ENCODE measurements at places on chromosomes 16 and 17.

GRCh38 chr17:54793271-54793670 is 107.4 kb upstream of the TOM1L1 start:
- no peak for DNase-seq

- DNase-seq = peak; percentile 75
These were observed 1.1 kb downstream of the KIF1C start for GRCh38 chr17:4998732-4999429.

- DNase-seq = no peak
These were observed 7.8 kb downstream of the ATP2A3 start for GRCh38 chr17:3956327-3956957.

DNA sequence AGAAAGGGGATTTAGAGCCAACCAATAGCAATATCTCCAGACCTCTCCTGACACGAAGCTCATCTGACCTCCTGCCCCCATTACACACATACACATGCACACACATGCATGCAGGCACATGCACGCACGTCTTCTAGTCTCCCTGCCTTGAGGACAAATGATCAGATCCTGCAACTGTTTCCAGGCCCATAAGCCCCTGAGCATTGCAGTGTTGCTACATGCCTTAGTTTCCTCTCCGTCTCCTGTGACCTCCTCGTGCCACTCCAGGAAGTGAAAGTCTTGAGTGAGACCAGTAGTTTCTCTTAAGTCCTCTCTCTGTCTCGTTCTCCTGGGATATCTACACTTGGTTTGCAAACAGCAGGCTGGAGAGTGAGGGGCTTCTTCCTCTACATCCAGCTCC is 8.2 kb downstream of the CIITA start:
- DNase-seq = no peak

DNA sequence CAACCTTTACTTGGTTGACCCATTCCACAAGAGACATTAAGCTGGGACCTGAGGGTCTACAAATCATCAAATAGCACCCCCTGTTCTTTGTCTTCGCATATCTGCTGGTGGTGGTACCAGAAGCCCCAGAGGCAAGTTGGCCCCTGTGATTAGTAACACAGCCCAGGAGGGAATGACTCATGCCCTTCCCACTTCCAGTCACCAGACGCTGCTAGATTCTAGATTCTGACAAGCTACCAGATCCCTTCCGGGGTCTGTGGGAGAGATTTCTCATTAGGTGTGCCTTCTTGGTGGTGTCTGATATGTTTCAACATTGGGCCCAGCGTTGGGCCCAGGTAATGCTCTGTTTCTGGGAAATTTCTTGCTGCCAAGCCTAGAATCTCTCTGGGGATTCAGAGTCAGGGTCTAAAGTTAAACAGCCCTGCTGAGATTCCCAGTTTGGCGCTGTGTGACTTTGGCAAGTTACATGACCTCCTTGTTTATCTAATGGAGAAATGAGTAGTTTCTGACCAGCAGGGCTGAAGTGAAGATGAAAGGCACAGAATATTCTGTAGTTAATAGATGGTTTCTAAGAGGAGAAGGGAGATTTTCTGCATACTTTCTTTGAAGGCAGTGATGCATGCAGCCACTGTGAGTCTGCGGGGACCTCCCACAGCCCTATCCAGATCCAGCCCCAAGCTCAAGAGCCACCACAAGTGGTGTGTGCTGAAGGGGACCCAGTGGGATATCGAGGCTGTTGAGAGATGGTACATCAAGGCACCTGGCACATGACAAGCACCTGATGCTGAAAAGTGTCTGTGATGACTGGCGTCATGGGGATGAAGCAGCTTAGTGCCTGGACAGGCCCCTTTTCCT is 3.9 kb downstream of the TRPV2 start:
- no peak for DNase-seq

GRCh38 chr16:11215935-11216556 is 40.0 kb downstream of the SOCS1 start:
- DNase-seq = no peak

DNA sequence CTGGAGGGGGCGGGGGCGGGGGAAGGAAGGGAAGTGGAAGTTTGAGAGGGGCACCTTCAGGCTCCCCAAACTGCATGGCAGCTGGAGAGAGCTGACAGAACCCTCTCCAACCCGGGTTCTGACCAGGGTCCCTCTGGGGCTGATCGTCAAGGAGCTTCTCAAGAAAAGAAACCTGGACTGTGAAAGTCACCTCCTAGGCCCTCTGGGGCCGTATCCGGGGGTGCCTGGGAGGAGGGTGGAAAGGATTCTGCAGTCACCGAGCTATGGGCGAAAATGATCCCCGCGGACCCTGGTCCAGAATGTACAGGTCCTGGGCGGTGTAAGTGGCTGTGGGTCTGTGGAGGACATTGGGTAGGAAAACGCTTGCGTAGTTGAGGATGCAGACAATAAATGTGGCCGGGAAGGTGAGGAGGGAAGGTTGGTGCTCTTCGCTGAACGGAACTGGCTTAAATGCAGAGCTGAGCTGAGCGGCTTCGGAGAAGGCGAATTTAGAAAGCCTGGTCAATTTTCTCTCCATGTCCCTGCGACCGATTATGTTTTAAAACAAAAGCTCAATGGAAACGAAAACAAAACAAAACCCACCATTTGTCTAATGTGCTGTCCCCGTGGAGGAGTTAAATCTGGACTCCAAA is 3.6 kb upstream of the LHX1 start:
- DNase-seq = no peak

GRCh38 chr16:52068447-52069074 is 478.4 kb downstream of the TOX3 start:
- no peak for DNase-seq

GRCh38 chr16:77324729-77325128 is 110.1 kb downstream of the ADAMTS18 start:
- no peak for DNase-seq

DNA sequence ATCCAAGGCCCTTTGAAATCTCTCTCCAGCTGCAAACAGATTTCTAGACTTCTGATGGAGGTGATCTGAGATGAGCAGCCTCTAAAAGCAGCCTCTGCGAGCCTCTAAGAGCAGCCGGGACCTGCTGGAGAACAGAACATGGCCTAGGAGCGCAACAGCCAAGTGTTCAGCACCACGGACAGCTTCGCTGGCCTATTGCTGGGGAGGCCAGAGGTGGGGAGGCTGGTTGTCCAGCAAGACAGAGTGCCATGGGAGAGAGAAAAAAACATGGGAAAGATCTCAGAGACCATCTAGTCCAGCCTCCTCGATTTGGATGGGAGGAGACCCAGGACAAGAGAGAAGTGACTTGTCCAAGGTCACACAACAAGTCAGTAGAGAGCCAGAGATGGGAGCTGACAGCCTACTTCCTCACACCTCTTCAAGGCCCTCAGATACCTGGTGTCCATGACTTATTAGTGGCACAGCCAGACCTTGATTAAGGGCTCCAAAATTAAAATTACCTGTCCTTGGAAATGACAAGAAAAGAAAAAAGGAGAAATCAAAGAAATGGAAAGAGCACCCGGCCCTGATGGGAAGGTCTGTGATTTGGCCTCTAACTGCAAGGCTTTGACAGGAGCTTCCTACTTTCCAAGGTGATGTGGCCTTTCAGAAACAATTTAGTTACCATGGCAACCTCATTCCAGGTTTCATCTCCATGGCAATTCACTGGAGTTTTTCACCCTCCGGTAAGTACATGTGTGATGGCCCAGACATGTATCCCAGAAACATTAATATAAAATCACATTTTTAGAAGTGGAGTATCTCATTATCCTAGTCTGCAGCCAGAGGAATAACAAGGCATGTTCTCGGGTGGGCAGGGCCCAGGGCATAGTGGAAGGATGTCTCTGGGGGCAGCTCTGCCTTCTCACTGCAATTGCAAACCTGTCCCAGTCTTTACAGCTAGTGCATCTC is 14.5 kb downstream of the RPRML start:
- no peak for DNase-seq

GRCh38 chr16:82264756-82265155 is 94.7 kb upstream of the MPHOSPH6 start:
- DNase-seq = no peak

GRCh38 chr16:31702796-31703195 is 170.8 kb upstream of the ZNF267 start:
- DNase-seq = no peak

DNA sequence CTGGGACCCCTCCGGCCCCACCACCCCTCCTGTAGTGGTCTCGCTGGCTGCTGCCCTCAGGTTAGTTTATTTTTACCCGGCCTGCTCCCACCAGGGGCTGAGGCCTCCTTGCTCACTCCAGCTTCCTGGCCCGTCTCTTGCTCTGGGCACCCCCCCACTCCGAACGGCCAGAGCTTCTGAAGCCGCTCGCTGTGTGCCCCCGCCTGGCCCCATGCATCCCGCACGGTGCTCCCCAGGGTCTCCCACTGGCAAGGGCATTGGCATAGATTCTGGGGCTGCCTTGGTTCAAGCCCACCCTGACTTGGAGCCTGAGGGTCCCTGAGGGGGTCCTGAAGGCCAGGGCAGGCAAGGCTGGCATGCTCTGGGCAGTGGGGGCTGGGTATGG is 186.4 kb downstream of the SEC14L1 start:
- no peak for DNase-seq

- no peak for DNase-seq
These were observed 1153.7 kb upstream of the GOT2 start for GRCh38 chr16:59887856-59888255.

DNA sequence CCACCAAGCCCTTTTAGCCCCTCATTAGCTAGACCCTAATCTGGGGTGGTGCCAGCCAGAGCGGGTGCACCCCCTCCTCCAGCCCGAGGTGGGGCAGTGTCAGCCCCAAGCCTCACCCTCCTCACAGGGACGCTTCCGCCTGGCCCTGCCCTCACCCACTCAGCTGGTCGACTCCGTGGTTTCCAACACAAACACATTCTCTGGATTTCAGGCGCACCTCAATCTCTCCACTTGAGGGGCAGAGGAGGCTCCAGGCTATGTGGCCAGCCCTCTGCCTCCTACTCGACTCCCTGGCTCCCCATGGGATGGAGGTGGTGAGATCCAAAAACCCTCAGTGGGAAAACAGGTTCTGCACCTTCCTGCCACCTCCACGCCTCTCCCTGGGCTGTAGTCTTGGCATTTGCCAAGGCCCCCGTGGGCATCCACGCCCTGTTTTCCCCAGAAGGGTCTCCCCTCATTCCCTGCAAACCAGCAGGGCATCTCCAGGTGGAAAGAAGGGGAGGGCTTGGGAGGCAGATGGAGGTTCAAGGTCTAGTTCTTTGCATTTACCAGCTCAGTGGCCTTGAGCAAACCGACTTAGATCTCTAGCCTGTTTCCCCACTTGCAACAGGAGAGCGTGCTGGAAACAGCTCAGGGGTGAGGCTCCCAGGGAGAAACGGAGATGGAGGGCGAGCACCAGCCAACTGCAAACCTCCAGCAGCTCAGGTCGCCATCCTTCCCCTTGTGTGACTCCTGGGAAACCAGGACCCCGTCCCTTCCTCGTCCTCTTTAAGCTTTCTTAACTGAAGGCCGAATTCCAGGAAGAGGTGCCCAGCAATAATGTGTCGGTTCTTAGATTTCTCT is 1.7 kb downstream of the EMP2 start:
- DNase-seq = no peak

GRCh38 chr17:17947966-17948365 is 24.2 kb downstream of the TOM1L2 start:
- no peak for DNase-seq

- DNase-seq = no peak
These were observed 46.3 kb downstream of the MRC2 start for GRCh38 chr17:62673614-62674362.

DNA sequence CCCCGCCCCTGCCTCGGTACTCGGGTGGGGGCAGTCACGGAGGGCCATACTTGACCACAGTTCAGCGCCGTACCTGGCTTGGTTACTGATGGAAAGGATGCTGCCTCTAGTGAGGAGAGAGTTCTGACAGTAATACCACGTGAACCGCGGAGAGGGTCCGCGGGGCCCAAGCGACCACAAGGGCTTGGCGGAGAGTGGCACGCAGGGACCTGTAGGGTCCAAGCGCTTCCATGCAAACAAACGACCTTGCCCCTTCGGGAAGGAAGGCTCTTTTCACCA is 9.2 kb downstream of the KDM6B start:
- DNase-seq = no peak

GRCh38 chr17:6981426-6981825 is 14.4 kb upstream of the ALOX12 start:
- DNase-seq = no peak
